ENCODE measurements at places on chromosomes 1 and 21.

DNA sequence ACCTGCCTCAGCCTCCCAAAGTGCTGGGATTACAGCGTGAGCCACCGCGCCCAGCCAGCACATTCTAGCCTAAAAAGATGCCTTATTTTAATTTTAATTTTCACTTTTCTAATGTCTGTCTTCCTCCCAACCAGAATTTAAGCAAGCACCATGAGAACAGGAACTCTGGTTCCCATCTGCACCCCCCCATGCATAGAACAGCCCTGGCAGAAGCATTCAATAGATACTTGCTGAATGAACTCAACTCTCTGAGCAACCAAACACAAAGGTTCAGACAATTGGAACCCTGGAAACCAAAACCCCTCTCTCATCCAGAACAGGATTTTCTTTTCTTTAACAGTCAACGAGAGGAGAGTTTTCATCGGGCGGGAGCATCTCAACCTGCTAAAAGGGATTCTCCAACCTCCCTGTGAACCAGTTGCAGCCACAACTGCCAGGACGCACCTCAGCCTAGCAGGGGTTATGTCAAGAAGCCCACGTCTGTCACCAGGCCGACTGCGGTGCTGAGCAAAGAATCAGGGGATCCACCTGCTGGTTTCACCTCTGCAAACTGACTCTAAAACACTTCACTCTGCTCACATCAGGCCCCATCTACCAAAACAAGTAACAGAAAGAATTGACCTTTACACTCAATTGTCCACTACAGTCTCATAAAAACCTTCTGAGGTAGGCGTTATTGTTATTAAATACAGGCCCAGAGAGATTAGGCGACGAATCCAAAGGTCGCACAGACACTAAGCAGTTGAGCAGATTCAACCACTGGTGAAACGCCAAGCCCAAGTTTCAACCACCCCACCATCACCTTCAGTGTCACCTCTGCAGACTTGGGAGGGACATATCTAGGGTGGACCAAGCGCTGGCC is 1.7 kb downstream of the KIAA2013 start:
- DNase-seq = no peak

DNA sequence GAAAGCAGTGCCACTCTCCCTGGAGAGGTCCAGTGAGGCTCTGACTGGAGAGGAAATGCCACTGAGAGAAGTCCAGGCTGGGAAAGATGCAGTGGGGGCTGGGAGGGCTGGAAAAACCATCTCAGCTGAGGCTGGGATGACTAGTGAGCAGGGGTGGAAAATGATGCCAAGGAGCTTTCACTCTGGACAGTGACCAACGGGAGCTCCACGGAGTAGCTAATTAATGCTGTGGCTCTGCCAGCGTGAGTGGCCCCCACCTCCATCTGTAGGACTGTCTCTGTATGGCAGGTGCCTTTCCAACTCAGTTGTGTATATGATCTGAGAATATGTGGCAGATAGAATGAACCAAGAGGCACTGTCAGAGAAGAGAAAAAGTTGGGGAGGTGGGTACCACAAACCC is 86.7 kb downstream of the DDX20 start:
- no peak for DNase-seq

DNA sequence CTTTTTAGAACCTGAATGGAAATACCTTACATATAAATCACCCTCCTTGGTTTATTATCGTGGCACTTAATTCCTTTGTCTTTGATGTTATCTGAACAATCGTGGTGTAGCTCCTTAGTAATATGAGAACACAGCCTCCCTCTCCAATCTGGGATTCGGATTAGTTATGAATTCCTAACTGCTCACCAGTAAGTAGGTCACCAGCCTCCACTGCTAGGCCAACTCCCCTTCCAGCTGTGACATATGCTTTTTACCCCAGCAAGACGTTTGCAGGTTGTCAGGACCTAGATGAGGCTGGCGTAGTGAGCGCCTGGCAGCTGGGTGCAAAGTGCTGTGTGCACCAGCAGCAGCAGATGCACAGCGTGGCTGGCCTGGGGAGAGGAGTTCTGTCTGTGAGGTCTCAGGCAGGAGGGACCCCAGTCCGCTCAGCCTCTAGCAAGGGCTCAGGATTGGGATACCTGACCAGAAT is 38.2 kb downstream of the NTPCR start:
- no peak for DNase-seq

- no peak for DNase-seq
Observed at GRCh38 chr1:95652423-95652965, 418.5 kb downstream of the RWDD3 start.

GRCh38 chr1:9798236-9799130 is 25.3 kb downstream of the CLSTN1 start:
- no peak for DNase-seq

GRCh38 chr1:208615371-208615770 is 371.2 kb upstream of the PLXNA2 start:
- no peak for DNase-seq

- DNase-seq = no peak
Observed at GRCh38 chr1:15749399-15750291, 7.3 kb downstream of the TMEM82 start.

- no peak for DNase-seq
Observed at GRCh38 chr1:24009406-24009805, 29.3 kb upstream of the SRSF10 start.

DNA sequence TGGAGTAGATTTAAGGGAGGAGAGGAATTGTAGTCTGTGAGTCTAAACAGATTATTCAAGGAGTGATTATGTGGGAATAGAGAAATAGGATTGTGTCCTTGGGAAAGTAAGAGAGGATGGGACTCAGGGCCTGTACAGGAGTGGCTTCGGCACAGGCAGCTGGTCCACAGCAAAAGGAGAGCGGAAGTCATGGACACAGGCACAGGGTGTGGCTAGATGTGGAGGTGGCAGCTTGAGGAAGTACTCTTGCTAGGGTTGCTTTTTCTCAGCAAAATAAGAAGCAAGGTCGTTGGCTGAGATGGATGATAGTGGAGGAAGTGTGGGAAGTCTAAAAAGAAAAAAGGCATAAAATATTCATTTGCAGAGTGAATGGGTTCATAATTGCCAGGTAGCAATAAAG is 18.5 kb upstream of the ZNF648 start:
- no peak for DNase-seq

- no peak for DNase-seq
Observed at GRCh38 chr1:117735045-117735992, 129.5 kb downstream of the TENT5C start.

GRCh38 chr1:1157426-1157913 is 16.2 kb upstream of the TTLL10 start:
- DNase-seq = peak; percentile 50

- no peak for DNase-seq
Observed at GRCh38 chr1:173400387-173400995, 76.6 kb upstream of the PRDX6 start.
